Activated T-cell treated with anti-CD3 and anti-CD28 coated beads, Interleukin-2, amount 50 U/mL, for 72 hours (primary cell): ENCODE measurements at places on chromosomes 3 and 15. TPM values are rescaled to one million over a fixed set of nuclear protein-coding genes. Genes with fewer than 3 reads are reported as not detected.

ZNF502 gene
- 1.00 TPM for total RNA-seq

FGD5 gene
- total RNA-seq: not detected

AGBL1 gene
- not detected for total RNA-seq

C15orf62 gene
- 1.7 TPM for total RNA-seq

GHSR gene
- not detected for total RNA-seq

HGD gene
- 0.74 TPM for total RNA-seq

SNX22 gene
- 0.74 TPM for total RNA-seq

SCN11A gene
- 0.22 TPM for total RNA-seq

ZNF660 gene
- total RNA-seq: 0.50 TPM

RARRES1 gene
- not detected for total RNA-seq

GRK7 gene
- not detected for total RNA-seq

PRTG gene
- total RNA-seq: 0.25 TPM

MED12L gene
- 5.8 TPM for total RNA-seq

CCDC13 gene
- 0.32 TPM for total RNA-seq

DAZL gene
- not detected for total RNA-seq

NDN gene
- total RNA-seq: 1.6 TPM

GOLGA8Q gene
- 1.0 TPM for total RNA-seq

BSN gene
- total RNA-seq: 0.17 TPM

TAGLN3 gene
- total RNA-seq: 0.31 TPM

MEIS2 gene
- 0.19 TPM for total RNA-seq

FMN1 gene
- total RNA-seq: 0.74 TPM

GRIP2 gene
- not detected for total RNA-seq

MYL3 gene
- total RNA-seq: not detected

LOXL1 gene
- 1.9 TPM for total RNA-seq

PCLAF gene
- 70.6 TPM for total RNA-seq

SKOR1 gene
- total RNA-seq: 0.31 TPM

CAMKV gene
- not detected for total RNA-seq

APBA2 gene
- 9.8 TPM for total RNA-seq

ROBO2 gene
- not detected for total RNA-seq

LYZL4 gene
- not detected for total RNA-seq

IGSF11 gene
- not detected for total RNA-seq

PIK3R4 gene
- 22.1 TPM for total RNA-seq

GUCA1C gene
- total RNA-seq: not detected

P3H2 gene
- not detected for total RNA-seq

ECE2 gene
- not detected for total RNA-seq

TYRO3 gene
- total RNA-seq: 3.0 TPM

GABPB1 gene
- 56.4 TPM for total RNA-seq

PRR23E gene
- total RNA-seq: not detected

CHRNA3 gene
- not detected for total RNA-seq

MRAS gene
- 0.19 TPM for total RNA-seq

GOLGA6B gene
- total RNA-seq: not detected

CSPG5 gene
- total RNA-seq: 0.30 TPM

CHRNA5 gene
- 2.6 TPM for total RNA-seq

TMEM158 gene
- not detected for total RNA-seq

FOXB1 gene
- 2.7 TPM for total RNA-seq

SLC24A5 gene
- not detected for total RNA-seq

GNB4 gene
- 0.60 TPM for total RNA-seq

NTRK3 gene
- 8.9 TPM for total RNA-seq

CLDN16 gene
- not detected for total RNA-seq

GOLGA6A gene
- total RNA-seq: 0.53 TPM

CCNB2 gene
- 65.9 TPM for total RNA-seq

TIGIT gene
- 77.2 TPM for total RNA-seq

ALDH1L1 gene
- total RNA-seq: 0.21 TPM

RAB6B gene
- 7.2 TPM for total RNA-seq
